CD4-positive, alpha-beta T cell treated with Interleukin-6 at 100 ng/mL for 8 hours (primary cell): ENCODE measurements at places on chromosomes 1 and 21.

GRCh38 chr1:91676030-91676429, 175.4 kb downstream of the CDC7 start:
- DNase-seq = no peak

DNA sequence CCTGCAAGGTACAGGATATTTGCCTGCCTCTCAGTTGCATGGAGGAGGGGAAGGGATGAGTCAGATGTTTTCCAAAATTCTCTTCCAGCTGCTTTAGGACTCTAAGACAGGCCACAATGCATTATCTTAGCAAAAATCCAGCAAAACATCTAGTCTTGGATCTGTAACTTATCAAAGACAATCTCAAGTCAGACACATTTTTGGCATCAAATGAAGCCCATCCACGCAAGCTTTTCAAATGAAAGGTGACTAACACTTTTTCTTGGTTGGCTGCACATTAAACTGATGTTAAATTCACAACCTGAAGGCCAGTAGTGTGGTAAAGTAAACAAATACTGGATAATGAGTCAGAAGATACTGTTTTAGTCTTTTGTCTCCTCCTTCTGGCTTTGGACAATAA, 21.3 kb downstream of the FAM78B start:
- no peak for DNase-seq

DNA sequence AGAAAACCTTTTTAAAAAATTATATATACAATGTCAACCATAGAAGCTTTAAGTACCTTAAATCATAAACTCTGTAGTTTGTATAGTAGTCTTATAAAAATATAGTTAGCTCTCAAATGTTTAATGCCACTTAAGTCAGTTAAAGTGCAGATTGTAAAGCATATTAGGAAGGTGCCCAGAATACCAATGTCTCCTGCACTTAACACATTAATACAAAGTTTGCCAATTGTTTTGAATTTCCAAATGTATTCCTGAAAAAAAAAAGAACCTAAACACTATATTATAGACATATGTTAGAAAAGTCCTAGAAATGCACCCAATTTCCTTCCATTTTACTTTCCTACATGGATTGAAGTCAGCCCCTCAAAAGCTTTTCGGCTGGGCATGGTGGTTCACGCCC, 12.1 kb downstream of the F3 start:
- no peak for DNase-seq

DNA sequence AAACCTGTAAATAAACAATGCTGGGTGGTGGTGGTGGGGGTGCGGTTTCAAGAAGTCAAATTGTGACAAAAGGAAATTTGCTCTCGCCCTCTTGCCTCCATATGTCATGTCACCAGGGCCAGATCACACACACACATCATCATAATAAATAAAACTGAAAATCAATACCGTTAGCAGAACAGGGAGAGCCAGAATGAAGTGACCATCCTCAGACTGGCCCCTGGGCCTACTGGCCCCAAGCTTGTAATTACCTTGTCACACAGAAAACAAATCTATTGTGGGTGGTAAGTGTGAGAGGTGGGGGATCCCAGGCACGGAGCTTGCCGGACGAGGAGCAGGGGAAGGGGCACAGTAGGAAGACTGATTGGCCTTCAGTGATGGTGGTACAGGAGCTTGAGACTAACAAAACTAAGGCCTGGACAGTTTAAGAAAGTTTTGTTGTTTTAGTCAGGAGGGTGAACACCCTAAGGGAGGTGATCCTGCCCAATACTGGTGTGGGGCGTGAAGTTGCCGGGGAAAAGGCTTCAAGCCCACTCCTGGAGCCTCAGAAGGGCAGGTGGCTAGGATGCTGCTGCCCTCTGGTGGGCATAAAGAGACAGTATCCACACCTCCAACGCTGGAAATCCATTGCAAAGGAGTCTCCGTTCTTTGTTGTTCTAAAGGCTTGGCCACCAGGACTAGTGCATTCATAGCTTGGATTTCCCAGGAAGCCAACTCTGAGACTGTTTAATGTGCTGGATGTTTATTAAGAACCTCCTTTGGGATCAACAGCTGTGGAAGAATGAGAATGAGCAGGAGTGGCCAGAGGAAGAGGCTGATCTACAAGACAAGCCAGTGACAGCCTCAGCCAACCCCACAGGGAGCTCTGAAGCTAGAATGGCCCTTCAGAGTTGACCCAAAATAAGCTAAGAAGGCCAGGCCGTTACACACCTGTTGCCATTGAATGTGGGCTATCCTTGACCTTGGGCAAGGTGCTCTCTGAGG, 8.1 kb upstream of the C1orf216 start:
- peak; percentile 54 for DNase-seq

GRCh38 chr1:108701176-108701849, 9.2 kb downstream of the PRPF38B start:
- no peak for DNase-seq

DNA sequence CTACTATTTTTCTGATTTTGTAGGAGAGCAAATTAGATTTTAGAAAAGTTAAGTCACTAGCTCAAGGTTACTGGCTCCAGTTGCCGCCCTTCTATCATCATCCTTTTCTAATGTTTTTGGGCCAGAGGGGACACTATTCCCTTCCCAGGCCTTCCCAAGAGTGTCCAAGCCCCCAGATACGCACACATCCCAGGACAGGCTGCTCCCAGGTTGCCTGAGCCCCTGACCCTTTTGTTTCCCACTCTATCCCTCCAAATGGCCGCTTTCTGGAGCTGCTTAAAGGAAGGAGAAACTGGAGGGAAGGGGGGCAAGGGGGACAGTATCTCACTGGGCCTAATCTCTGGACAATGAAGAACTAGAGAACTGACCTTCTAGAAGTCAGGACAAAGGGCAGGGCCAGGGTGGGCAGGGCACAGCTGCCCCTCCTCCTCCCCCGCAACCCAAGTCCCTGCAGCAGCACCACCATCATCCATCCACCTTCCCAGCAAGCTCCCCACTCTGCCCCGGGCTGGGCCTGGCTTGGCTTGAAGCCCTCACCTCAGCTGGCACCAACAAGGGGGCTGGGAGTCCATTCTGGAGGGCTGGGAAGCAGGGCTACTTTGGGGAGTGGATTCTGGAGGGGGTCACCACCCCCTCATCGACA, 1.1 kb upstream of the MAP7D1 start:
- no peak for DNase-seq

DNA sequence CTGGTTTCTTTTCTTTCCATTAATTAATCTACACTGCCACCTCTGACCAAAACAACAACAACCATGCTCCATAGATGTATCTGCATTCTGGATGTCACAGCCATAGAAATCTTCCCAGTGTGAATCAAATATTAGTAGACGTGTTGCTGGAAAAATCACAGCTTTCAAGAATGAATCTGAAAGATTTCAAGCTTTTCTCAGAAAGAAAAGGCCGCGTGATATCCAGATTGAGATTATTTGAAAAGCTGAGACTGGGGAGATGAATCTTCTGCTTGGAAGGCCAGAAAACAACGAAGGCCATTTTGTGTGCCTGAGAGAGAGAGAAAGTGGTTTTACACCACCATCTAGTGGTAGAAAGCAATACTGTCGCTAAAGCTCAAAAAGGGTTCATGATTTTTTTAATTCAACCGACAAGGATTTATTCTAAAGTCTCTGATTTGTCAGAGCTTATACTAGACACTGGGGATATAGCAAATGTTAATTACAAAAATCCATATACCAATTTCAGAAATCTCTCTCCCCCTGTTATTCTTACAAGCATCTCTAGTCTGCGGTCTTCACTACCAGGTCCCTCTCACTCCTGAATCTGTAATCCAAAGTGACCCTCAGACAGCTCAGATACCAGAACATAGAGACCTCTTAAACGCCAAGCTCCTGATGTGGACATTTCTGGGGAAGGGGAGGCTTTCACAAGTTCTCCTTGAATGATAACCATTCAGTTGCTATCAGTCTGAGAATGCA, 87.5 kb upstream of the SGIP1 start:
- DNase-seq = peak; percentile 71

- no peak for DNase-seq
Measured at GRCh38 chr1:153444078-153444477, 16.4 kb downstream of the S100A7 start.

- no peak for DNase-seq
Measured at GRCh38 chr1:54327386-54328065, 78.7 kb downstream of the SSBP3 start.

GRCh38 chr1:168917796-168918195, 188.7 kb upstream of the ATP1B1 start:
- DNase-seq = no peak

- DNase-seq = no peak
Measured at GRCh38 chr1:180227861-180228647, 2.0 kb upstream of the LHX4 start.

DNA sequence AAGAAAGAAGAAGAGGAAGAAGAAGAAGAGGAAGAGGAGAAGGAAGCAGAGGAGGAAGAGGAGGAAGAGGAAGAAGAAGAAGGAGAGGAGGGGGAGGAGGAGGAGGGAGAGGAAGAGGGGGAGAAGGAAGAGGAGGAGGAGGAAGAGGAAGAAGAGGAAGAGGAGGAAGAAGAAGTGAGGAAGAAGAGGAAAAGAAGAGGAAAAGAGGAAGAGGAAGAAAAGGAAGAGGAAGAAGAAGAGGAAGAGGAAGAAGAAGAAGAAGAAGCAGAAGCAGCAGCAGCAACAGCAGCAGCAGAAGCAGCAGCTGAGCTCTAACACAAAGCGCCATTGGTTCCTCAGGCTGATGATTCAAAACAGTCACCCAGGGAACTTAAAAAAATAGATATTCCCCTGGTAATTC, 34.0 kb downstream of the DNAI4 start:
- DNase-seq = no peak

DNA sequence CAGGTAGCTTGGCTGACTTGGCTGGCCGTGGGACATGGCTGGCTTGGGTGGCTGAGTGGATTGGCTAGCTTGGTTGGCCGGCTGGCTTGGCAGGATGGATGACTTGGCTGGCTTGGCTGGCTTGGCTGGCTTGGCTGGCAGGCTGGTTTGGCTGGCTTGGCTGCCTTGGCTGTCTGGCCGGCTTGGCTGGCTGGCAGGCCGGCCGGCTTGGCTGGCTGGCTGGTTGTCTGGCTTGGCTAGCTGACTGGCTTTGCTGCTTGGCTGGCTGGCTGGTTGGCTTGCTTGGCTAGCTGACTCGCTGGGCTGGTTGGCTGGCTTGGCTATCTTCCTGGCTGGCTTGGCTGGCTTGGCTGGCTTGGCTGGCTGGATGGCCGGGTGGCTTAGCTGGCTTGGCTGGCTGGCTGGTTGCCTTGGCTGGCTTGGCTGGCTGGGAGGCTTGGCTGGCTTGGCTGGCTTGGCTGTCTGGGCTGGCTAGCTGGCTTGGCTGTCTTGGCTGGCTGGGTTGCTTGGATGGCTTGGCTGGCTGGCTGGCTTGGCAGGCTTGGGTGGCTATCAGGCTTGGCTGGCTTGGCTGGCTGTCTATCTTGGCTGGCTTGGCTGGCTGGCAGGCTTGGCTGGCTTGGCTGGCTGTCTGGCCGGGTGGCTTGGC, 129.7 kb upstream of the FAM72C start:
- peak; percentile 3 for DNase-seq

- DNase-seq = no peak
Measured at GRCh38 chr1:159922511-159923202, 2.6 kb downstream of the TAGLN2 start.

DNA sequence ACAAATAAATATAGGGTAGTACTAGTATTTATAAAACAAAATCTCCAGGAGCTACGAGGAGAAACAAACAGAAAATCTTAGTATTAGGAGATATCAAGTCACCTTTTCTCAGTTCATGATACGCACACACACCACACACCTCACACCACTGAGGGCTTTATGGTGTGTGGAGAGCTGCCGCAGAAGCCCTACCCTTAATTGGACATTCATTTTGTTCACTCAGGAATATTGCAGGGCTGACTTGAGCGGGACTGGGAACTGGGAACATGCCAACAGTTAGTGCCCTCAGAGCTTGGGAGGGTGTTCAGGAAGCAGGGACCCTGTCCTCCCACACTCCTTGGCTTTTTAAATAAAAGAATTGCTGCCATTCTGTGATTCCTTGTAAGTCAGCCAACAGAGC, 386.8 kb downstream of the RYR2 start:
- no peak for DNase-seq

DNA sequence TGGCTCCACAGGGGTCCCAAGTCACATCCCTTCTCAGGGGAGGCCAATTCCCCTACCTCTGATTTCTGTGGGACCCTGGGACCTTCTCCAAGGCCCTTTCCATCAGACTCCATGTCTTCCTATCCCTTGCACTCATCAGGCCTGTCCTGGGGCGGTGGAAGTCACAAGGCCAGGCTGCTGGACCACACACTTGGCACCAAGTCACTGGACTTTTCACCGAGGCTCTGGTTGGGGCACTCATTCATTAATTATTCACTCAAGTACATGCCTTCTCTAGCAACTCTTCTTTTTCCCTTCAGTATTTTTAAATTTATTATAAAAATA, 11.2 kb upstream of the FOXO6 start:
- no peak for DNase-seq

GRCh38 chr1:46184920-46185658, 8.8 kb upstream of the P3R3URF start:
- no peak for DNase-seq

DNA sequence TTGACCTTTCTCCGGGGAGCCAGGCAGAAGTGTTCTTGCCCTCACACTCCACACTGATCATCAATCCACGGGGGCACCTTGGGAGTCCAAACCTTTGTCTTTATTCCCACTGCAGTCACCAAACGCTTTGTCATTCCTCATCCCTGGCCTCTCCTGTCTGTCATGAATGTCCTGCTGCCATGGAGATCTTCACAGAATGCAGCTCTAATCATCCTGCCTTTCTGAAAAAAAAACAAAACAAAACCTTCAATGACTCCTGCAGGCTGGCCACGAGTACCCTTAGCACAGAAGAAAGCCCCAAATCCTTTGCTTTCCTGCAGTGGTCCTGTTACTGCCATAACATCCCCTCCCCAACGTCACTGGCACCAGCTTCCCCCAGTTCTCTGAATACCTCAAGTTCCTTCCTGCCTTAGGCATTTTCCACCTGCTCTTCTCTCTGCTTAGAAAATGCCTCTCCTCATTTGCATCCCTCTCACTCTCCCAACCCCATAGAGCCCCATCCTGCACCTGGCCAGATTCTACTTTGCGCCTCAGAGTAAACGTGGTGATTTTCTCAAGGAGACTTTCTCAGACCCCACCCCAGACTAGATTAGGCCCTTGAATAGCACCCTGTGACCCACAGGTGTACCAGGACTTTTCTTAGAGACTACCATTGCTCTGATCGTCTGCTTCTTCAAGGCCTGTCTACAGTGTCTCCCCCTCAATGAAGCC, 131.2 kb downstream of the AK5 start:
- no peak for DNase-seq

- DNase-seq = no peak
Measured at GRCh38 chr1:77900687-77901293, 12.4 kb downstream of the NEXN start.
